Inflammatory macrophage treated with lipopolysaccharide for 4 hours (primary cell): ENCODE measurements at places on chromosomes 6 and 20.
A peak's percentile ranks its signal among the peaks of the same experiment; 100 is the strongest.

- no peak for DNase-seq
Observed at GRCh38 chr6:4910037-4910760, 93.6 kb downstream of the RPP40 start.

GRCh38 chr6:138654715-138655634 is 118.6 kb upstream of the CCDC28A start:
- DNase-seq = peak; percentile 88

DNA sequence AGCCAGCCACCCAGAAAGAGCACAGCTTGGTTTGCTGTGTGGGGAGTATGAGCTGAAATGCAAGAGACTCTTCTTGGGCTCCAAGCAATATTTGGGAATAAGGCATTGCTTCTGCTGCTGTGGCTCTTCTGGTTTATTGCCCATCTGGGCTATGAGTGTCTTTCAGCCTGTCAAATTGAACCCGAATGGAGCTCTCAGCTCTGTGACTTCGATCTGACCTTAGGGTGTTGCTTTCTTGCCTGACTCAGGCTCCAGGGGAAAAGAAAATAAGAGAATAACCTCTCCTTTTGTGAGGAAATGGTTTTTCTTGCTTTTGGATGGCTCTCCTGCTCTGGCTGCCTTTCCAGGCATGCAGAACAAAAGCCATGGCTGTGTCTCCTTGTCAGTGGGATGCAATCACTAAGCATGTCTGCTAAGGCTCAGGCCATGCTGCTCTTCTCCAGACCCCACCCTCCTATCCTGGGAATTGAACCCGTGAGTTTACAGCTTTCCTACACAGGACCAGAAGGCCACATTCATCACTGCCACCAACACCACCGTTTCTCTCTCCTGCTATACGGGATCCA is 169.4 kb upstream of the JAG1 start:
- no peak for DNase-seq

- DNase-seq = peak; percentile 80
Observed at GRCh38 chr20:19937651-19938420, 79.3 kb upstream of the NAA20 start.

DNA sequence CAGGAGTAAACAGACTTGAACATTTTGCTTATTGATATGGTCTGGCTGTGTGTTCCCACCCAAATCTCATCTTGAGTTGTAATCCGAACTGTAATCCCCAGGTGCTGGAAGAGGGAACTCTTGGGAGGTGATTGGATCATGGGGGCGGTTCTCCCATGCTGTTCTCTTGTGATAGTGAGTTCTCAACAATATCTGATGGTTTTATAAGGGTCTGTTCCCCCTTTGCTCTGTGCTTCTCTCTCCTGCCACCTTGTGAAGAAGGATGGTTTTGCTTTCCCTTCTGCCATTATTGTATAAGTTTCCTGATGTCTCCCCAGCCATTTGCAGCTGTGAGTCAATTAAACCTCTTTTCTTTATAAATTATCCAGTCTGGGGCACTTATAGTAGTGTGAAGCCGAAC is 40.0 kb downstream of the MYLIP start:
- peak; percentile 27 for DNase-seq

DNA sequence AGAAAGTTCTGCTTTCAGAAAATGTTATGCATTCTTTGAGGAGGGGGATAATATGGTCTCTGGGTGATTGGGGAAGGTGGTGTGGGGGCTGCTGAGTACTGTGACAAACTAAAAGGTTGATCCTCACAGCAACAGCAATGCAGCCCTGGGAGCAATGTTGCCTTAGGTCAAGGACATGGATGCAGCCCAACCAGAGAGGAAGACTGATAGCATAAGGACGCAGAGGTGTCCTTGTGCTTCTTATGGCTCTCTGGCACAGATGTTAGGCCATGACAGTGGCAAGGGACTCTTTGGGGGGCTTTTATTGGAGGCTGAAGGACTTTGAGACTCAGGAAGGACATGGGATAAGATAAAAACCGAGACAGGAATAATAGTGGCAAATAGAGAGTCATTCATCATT is 186.2 kb upstream of the PHACTR1 start:
- no peak for DNase-seq

GRCh38 chr6:126170433-126170832 is 169.5 kb upstream of the CENPW start:
- DNase-seq = no peak

DNA sequence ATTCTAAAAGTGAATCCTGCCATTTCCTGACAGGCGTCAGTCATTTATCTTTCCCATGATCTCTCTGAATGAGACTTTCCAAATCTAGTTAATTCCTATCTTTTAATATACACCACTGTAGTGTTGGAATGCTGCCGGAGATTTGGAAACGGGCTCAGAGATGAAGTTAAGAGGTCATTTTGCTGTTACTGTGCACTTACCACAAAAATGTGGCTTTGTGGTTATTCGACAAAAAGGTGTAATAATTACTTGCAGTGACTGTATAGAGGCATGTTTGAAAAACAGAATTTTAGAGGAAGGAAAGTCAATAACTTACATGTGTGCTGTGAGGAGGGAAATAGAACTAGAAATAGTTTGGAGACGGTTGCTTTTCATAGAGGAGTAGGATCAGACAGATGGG is 460.2 kb upstream of the BTBD3 start:
- no peak for DNase-seq

DNA sequence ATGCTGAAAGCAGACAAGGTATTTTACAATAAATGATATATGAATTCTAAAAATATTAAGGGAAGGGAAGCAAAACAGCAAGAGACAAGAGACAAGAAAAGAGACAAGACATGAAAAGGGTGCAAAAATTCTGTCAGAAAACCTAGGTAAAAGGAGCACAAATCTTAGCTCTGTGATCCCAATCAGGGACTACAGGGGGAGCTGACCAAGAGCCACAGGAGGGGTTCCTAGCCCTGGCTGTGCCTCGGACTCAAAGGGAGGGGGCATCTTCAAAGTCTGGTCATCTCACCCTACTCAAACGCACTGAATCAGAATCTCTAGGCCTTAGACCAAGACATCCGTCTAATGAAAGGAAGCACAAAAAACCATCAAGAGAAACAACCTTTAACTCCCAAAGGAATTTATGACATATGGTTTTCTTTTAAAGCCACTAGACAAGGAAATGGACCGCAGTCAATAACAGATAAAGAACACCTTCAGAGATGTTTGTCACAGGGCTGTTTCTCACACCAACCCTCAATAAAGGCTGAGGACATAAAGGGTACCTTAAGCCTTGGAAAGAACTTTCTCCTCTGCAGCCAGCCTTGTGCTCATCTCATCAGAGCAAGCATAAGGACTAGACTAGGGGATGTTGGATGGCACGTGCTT is 130.4 kb upstream of the CDYL start:
- DNase-seq = no peak

- no peak for DNase-seq
Observed at GRCh38 chr6:53854843-53855567, 60.2 kb downstream of the LRRC1 start.

GRCh38 chr6:19833947-19834346 is 3.2 kb upstream of the ID4 start:
- no peak for DNase-seq

- DNase-seq = no peak
Observed at GRCh38 chr6:170057961-170058877, 232.7 kb downstream of the DLL1 start.

- no peak for DNase-seq
Observed at GRCh38 chr6:98137391-98137790, 697.0 kb upstream of the POU3F2 start.

DNA sequence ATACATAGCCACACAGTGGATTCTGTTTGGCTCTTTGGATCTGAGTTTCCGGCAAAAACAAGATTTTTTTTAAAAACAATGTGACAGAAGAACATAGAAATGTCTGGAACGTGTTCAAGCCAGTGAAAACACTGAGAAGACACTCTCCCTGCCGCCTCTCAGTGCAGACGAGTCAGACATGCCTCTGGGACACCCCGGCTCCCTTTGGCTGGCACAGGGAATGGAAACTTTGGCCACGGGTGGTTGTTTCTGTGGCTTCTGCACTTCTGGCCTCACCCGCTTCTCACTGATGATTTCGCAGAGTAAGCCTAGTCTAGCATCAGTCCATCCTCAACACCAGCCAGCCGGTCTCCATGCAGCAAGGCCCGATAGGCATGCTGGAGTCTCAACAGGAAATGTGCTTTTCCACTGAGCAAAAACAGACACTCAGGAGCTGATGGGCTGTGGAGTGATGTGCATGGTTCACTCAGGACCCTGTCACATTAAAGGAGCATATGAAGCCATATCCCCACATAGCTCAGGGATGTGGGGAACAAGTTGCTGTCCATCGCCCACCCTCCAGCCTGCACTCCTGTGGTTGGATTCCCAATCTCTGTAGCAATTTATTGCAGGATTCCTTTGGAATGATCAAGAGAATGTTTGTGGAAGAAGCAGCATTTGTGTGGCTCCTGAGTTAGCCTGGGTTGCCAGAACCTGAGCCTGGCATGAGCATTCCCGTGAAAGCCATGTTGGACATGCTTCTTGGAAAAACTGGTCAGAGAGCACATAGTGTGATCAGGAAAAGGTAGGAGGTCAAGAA is 262.0 kb upstream of the RIN2 start:
- no peak for DNase-seq

- no peak for DNase-seq
Observed at GRCh38 chr20:21554985-21555384, 41.1 kb upstream of the NKX2-2 start.

DNA sequence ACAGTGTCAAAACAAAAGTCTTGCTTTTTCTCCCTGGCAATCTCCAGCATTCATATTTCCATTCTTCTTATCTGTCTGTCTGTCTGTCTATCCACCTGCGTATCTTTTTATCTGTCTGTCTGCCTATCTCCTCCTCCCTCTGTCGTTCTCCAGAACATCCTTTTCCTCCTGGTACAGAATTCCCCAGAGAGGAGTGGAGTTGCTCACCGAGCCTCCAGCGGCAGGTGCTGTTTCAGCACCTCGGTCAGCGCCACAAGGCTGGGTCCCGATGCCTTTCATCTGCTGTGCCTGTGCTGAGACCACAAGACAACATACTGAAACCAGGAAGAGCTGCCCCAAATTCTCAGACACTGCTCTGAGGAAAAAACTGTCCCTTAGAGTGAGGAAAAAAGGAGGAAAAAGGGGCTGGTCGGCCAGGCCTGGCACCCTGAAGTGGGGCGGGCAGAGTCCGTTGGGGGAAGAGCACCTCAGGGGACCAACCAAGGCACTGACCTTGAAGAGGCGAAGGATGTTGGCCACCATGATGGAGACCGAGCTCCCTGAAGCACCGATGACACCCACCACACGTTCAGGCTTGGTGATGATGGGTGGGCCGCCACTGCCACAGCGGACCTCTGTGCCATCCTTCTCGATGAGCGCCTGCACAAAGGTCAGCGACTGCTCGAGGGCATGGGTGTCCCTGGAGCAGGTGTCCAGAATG is 13.3 kb downstream of the GRM4 start:
- no peak for DNase-seq

GRCh38 chr6:144190080-144190479 is 39.8 kb downstream of the STX11 start:
- peak; percentile 43 for DNase-seq

DNA sequence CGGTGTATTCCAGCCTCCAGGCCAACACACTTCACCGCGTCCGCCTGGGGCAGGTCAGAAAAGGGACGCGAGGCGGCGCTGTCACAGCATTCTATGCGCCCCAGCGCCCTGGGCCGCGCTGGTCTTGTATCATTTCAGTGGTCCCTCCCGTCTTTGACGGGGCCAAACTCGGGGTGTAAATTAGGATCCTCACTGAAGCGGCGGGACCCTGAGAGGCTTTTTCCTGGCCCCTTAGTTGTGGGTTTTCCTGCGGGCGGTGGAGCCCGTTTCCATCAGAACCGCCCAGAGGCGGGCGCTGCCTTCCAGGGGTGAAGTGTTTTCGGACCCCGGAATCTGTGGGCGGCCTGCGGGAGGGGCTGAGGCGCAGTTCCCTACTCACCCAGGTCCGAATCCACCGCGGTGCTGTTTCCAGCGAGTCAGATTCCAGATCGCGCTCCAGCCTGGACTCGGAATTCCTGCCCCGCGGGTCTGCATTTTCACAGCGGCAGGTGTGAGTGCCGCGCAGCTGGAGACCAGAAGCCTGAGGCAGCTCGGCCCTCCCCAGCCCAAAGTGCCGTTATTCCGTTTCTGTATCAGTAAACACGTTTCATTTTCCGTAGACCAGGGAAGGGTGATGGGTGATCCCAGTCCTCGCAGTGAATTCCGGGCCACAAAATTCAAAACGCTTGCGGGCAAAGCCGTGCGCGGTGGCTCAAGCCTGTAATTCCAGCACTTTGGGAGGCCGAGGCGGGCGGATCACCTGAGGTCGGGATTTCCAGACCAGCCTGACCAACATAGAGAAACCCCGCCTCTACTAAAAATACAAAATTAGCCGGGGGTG is 3.9 kb upstream of the MICB start:
- peak; percentile 81 for DNase-seq

DNA sequence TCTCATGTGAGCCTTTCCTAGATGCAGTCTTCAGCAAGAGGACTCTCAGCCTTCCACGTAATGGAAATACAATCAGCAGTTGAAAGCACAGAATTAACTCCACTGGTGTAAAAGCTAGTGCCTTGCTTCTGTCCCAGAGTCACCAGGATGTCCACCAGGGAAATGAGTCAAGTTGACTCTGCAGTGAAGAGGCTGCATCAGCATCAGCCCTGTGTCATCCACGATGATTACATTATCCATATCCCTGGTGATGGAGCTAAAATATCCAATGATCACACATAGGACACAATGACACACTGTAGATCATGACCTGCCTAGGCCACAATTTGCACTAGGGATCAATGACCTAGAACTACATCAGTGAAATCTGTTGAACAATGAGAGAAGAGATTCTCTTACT is 262.4 kb downstream of the ERMARD start:
- peak; percentile 30 for DNase-seq

- DNase-seq = no peak
Observed at GRCh38 chr6:16324184-16324583, 85.8 kb downstream of the GMPR start.

- no peak for DNase-seq
Observed at GRCh38 chr20:19995220-19995863, 21.8 kb upstream of the NAA20 start.

DNA sequence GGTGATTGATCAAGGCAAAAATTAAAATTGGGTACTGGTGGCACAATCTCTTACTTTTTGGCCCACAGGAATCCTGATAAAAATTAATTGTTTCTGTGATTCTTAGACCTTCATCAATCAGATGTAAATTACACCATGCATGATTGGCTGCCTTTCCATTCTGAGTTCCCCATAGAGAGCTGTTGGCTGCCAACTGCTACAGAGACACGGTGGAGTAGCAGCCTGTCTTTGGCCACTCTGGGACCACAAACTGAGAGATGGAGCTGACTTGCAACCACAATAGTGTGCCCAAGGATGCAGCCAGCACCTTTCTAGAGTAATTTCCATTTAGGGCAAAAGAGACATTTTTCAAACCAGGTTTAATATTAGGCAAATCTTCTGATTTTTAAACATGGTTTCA is 274.3 kb upstream of the MMS22L start:
- DNase-seq = no peak

- no peak for DNase-seq
Observed at GRCh38 chr20:24507182-24507853, 37.9 kb downstream of the SYNDIG1 start.

- DNase-seq = no peak
Observed at GRCh38 chr20:49901588-49901987, 13.7 kb downstream of the SPATA2 start.
